Fibroblast of lung (primary cell): ENCODE measurements at places on chromosomes 13 and 19. TPM values are rescaled to one million over a fixed set of nuclear protein-coding genes. Genes with fewer than 3 reads are reported as not detected.

GRCh38 chr13:59464926-59465325 lies 698.8 kb downstream of the DIAPH3 start:
- H3K27me3 ChIP-seq, result no peaks in the 10 kb centered on the region
- H3K4me1 ChIP-seq, result no peaks in the 10 kb centered on the region
- no peak for DNase-seq
- no peaks in the 10 kb centered on the region for H3K36me3 ChIP-seq

DNA sequence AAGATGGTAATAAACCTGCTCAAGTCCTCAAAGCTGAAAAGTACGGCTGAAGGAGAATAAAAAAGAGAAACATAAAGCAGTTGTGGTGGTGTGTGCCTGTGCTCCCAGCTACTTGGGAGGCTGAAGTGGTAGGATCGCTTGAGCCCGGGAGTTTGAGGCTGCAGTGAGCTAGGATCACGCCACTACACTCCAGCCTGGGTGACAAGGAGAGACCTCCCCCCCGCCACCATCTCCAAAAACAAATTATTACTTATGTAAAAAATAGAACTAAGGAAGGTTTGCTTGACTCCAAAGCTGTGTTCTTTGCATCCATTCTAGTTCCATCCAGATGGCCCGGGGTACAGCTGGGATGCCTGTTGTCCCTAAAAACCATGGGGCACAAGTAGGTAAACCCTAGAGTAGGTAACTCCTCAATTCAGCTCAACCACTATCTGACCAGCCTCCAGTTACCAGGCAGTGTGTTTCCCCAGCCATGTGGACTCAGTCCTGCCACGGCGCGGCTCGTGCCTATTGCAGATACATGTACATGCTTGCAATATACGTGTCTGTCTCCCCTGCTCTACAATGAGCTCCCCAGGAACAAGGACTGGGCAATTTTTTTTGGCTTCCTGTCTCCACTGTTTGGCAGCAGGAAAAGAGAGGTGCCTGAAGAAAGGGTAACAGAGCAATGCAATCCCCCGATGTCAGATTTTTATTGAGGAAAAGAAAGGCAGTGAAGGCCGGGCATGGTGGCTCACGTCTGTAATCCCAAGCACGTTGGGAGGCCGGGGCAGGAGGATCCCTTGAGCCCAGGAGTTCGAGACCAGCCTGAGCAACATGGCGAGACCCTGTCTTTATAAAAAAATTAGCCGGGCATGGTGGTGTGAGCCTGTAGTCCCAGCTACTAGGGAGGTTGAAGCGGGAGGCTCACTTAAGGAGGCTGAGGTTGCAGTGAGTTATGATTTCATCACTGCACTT lies 101.3 kb downstream of the GNG7 start:
- H3K27me3 ChIP-seq, result no peaks in the 10 kb centered on the region
- no peak overlapping the region for H3K4me3 ChIP-seq
- no peak overlapping the region for H3K27ac ChIP-seq
- no peak for DNase-seq

The CBY2 gene
- not detected in 2 replicates for polyA plus RNA-seq

The KCNC3 gene
- 0.01 TPM in 2 replicates for polyA plus RNA-seq

The MEF2B gene
- polyA plus RNA-seq, result 0.19 and 0.35 TPM in 2 replicates
